Naive thymus-derived CD4-positive, alpha-beta T cell (primary cell): ENCODE measurements at places on chromosomes 11 and 22.

- no peak for DNase-seq
Measured at GRCh38 chr11:106021181-106021966, 666 bp downstream of the MSANTD4 start.

DNA sequence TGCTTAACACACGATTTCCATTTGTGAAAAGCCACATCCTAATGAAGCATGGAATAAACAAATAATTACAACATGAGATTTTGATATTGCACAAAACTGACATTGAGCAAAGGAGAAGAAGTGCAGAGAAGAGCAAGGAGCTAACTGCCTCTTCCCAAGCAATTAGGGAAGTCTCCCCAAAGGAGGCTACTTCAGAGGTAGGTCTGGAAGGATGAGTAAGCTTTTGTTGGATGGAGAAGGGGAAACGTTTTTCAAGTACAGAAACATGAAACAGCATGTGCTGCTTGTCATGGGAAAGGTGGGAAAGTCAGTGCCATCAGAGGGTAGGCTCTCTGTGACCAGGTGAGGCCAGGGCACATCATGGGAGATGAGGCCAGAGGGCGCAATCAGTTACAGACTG lies 132.2 kb upstream of the SESN3 start:
- DNase-seq = no peak

GRCh38 chr11:72712168-72712751 lies 38.0 kb upstream of the PDE2A start:
- DNase-seq = no peak

- DNase-seq = no peak
Measured at GRCh38 chr11:36478700-36479329, 31.3 kb downstream of the TRAF6 start.

- no peak for DNase-seq
Measured at GRCh38 chr11:223884-224283, 12.3 kb downstream of the SIRT3 start.

GRCh38 chr22:27113641-27114040 lies 456.3 kb downstream of the MIAT start:
- DNase-seq = no peak
